H1 (cell line): ENCODE measurements at places on chromosomes 11 and 22. TPM values are rescaled to one million over a fixed set of nuclear protein-coding genes. Genes with fewer than 3 reads are reported as not detected.

GRCh38 chr11:64186492-64187165 lies 658 bp downstream of the STIP1 start:
- no peak for DNase-seq

DNA sequence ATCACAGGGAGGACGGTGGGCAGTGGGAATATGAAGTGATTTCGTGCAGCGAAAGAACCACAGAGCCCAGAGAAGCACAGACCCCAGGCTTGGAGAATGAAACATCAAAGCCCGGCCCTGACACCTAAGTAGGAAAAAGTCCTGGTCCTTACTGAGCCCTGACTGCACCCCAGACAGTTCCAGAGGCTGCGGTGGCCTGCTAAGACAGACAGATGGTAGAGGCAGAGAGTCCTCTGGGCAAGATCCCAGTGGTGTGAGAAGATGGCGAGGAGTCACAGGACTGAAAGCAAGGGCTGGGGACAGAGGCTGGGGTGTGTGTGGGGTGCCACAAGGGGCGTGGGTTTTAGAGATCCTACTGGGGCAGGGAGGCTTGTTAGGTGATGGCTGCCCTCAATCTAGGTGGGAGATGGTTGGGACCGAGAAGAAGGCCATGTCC lies 3.7 kb downstream of the CBX6 start:
- no peak for DNase-seq

DNA sequence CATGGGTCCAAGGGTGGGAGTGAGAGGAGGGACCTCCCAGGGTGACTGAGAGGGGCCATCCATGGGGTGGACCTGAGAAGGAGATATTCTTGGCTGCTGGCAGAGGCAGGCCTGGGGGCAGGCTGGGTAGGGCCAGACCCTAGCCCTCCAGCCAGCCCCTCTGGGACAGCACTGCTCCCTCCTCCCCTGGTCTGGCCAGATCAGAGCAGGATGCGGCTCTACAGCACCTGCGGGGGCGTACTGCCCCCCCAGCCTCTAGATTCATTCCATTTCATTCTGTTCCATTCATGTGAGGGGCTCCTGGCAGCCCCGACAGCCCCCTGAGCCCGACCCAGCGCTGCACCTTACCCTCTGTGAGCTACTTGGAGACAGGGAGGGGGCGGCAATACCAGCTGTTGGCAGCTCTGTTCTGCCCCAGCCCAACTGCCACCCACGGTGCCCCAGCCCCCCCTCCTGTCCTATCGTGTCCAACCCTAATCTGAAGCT lies 34.3 kb upstream of the MYRF start:
- DNase-seq, result peak; percentile 70

Gene SPTBN2
- total RNA-seq, result 69.0 and 71.4 TPM in 2 replicates

Gene OR52E8
- not detected in 2 replicates for total RNA-seq

Gene PKP3
- total RNA-seq, result 28.5 and 28.7 TPM in 2 replicates
